Endodermal cell (in vitro differentiated cells): ENCODE measurements at places on chromosomes 16 and 17. TPM values are rescaled to one million over a fixed set of nuclear protein-coding genes. Genes with fewer than 3 reads are reported as not detected.

Gene ZNHIT3
- total RNA-seq: 55.4 and 59.6 TPM in 2 replicates

Gene CCL16
- not detected in 3 replicates for total RNA-seq

Gene TBC1D3H
- 0.97 to 3.0 TPM in 2 of 3 replicates, not detected in the other for total RNA-seq

Gene UNC13D
- 4.4 and 6.4 TPM in 2 replicates for total RNA-seq

Gene SPEM3
- total RNA-seq: not detected in 2 replicates

Gene CES5A
- total RNA-seq: 0.26 TPM in 1 of 2 replicates, not detected in the other

Gene TAT
- total RNA-seq: 0.05 and 0.07 TPM in 2 replicates

Gene FN3K
- 24.7 and 25.0 TPM in 2 replicates for total RNA-seq

DNA sequence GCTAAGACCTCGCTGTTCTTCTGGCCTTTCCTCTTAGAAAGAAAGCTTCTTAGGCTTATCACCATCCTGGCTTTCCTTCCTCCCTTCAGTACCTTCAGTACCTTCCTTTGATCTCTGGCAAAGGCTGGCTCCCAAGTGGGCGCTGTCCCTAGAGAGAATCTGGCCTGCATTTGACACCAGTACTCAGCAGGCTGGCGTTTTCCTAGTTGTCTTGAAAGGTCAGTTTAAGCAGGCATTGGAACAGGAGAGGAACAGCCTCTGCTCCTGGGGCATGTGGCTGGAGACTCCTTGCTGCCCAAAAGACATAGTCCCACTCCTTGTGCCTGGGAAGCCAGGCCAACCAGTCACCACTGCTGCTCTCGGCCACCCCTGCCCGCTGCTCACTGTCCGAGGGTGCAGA, 34.1 kb downstream of the TMEM238L start:
- DNase-seq: peak; percentile 47

DNA sequence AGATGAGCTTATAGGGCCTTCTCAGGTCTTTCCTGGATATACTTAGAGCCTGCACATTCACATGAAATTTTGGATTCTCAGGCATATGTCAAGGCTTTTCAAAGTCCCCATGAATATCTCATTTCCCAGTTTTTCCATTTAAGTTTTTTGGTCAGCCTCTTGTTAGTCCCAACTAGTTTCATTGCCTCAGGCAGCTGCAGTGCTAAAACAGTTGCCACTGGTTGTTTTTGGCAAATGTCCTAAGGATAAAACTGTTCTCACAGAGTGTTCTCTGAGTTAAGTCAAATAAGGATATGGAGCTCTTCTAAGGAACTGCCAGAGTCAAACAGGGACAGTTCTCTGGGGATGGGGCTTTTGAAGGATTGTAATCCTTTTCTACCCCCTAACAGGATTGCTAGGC, 39.9 kb upstream of the ABCC11 start:
- no peak for DNase-seq

DNA sequence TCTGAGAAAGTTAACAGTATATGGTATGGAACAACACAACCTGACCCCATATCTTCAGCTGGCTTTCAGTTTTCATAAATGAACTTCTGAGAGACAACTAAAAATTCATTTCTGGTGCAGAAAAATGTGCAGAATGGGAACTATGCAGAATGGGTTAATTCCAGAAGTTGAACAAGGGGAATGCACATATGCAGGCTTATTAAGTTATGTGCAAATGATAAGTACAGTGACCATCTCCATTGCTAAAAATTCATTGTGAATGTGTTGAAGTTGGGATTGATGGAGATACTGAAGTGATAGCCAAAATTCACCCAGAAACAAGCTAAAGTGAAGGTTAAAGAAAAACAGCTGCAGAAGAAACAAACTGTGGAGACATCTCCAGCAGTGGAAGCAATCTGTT, 315.8 kb downstream of the CA10 start:
- no peak for DNase-seq

DNA sequence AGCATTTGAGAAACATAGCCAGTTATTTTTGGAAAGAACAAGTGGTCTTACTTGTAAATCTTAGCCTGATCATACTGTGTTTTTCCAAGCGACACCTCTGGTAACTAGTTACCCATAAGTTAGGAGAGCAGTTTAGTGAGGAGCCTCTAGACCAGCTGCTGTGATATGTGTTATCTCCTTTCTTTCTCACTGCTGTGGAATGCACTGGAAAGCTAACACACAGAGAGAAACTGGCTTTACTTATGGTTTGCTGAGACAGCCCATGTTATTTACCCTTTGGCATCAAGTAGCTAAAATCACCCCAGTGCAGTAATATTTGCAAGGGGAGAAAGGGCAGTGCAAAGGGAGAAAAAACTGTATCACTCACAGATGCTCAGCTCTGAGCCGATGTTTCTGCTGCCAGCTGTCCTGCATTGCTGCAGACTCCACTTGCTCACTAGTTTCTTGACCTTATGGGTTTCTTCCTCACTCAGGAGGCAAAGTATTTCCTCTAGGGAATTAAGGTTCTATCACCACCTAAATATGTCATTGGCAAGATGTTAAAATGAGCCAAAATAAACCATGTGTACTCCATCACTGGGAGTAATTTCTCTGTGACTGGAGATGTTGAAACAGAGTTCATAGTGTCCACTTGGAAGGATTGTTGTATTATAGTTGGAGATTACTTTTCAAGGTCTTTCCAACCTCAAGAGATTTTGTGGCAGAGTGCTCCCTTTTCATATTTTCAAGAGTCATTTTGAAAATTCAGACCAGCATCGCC, 2.3 kb downstream of the RBFOX1 start:
- no peak for DNase-seq

DNA sequence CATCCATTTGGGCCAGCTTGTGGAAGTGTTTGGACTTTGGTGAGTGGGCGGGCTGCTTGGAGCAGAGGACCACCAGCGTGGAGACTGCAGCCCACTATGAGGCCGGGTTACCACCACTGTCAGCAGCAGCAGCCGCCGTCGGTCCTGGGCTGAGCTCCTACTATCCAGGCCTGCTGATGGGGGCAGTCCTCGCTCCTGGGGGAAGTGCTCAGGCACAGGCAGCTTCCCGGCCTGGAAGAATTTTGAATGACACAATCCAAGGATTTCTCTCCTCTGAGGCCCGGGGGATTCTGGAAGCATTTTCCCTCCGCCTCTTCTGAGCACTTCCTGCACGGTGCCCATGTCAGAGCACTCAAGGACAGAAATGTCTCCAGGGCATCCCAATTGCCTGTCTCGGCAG, 5.3 kb upstream of the NOD2 start:
- peak; percentile 45 for DNase-seq

DNA sequence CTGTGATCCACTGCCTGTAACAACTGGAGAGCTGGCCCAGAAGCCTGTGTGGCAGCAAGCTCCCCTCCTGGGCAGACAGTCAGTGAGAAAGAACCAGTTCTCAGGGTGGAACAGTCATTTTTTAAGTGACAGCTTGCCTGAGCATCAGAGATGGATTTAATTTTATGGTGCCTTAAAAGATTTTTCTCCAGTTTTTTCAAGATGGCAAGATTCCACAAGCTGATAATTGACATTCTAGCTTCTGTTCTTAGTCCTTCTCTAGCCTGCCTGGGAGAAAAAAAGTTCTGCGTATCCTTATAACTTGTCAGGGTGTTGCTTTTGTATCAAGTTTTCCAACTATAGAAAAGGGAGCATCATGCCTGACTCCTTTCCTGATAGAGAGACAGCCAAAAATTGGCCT, 21.2 kb downstream of the CALB2 start:
- DNase-seq: no peak

- no peak for DNase-seq
These were observed 3.1 kb upstream of the ZNF469 start for GRCh38 chr16:88379694-88380040.

DNA sequence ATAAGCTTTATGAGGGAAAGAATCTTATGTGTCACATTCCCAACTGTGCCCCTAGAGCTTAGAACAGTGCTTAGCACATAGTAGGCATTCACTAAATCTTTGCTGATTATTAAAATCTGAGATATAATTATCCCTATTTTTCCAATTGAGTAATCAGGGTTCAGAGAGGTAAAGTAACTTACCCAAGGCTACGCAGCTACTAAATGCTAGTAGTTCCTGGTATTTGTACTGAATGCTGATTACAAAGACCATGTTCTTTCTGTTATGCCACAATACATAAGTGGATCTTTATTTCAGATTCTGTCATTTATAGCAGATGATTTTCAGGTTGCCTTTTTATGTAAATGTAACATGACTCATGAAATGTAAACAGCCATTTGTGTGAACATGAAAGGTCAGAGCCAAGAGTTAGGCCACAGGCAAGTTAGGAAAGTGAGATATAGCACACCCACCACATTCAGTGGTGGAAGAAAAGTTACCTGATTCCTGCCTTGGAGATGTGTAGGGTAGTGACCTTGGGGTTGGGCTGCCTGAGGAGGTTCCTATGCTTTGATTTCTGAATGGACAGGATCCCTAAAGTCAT, 77.2 kb downstream of the FTO start:
- no peak for DNase-seq

DNA sequence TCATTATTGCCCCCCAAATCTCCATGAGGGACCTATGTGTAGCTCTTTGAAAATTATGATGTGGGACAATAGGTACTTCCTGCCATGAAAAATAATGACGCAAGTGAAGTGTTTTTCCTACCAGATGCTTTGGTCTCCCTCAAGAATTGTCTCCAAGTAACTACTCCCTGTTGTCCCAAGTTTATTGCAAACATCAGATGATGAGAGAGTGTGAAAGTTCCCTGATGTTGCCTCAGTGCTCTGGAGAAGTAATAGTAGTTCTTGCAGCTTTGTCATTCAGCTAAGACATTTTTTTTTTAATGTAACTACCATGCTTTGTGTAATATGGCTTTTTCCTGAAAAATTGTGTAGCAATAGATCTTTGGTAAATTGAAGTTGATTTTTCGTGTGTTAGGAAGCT, 20.1 kb downstream of the LPCAT2 start:
- DNase-seq: no peak

- DNase-seq: no peak
These were observed 5.3 kb downstream of the KPNB1 start for GRCh38 chr17:47654991-47655390.

DNA sequence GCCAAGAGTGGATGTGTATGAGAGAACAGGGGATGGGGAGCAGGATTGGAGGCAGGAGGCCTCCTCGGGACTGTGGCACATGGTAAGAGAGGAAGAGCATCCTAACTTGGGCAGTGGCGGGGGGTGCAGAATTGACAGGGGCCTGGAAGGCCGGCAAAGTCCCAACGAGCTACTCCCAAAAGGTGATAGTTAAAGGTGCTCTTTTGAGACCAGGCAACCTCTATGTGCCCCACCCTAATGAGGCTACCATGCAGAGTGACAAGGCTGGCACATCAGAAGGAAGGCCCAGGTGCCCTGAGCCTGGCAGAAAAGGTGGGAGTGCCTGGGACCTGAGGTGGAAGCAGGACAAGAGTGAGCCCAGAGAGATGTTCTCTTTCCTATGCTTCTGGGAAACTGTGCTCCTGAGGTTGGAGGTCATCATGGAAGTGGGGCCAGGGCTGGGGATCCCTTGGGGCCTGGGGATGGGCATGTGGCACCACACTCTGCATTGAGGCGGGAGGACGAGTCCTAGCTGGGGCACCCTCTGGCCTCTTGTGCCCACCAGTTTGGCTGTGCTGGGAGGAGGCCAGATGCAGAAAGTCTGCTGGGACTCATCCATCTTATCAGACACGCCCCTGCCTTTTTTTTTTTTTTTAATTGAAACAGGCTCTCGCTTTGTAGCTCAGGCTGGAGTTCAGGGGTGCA, 5.9 kb downstream of the RAB11FIP4 start:
- DNase-seq: peak; percentile 33

DNA sequence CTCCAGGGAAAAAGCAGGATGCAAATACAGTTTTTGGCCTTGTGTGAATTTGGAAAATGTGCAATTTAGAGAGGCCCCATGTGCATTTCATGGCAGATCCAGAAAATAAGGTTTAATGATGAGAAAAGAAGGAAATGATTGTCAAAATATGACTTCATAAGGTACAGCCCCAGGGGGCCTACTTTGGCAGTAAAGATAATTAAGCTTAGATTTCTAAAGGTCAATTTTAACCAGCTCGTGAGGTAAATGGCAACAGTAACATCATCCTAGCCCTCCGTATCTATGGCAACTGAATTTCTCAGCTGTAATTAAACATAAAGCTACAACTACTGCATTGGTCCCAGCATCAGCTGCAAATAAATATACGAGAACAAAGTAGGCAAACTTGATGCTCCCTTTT, 30.0 kb upstream of the PRSS54 start:
- DNase-seq: no peak

DNA sequence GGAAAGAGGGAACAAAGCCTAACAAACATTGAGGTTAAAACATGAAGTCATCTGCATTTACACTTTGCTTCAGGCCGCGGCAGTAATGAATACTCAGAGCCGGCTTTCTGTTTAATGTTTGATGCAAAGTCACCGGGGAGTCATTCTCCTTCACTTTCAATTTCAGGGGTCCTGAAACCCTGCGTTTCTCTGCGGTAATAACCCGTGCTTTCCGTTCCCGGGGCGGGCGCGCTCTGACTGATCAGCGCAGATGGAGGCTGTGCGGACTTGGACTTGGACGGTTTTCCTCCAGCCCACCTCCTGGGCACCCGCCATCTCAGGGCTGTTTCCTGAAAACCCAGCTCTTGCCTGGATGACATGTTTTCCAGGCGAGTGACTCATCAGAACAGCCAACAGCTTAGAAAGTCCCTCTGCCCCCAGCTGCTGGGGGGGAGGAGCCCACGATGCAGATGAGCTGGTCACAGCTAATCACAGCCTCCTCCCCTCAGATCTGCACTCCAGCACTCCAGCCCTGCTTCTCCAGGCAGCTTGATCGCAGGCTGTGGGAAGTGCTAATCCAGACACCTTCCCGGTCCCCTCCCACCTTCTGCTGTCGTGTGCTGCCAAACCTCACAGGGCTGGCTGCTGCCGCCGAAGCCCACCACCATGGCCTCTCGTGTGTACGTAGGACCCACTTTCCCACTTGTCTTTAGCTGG, 158.6 kb upstream of the CHMP6 start:
- DNase-seq: peak; percentile 99

DNA sequence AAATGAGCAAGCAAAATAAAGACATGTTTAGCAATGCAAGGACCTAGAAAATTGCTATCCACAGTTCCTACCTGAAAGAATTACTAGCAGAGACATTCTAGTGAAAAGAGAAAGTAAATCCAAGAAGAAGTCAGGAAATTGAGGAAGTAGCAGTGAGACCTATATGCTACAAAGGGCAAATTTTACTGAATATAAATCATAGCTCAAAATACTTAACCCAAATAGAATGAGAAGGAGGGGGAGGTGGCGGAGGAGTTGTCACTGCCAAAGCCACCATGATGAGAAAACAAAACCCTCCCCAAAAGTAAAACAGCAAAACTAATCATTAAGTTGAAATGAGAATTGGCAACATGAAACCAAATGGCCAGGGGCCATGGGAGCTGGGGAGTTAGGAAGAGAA, 39.3 kb downstream of the PITPNM3 start:
- DNase-seq: peak; percentile 5

DNA sequence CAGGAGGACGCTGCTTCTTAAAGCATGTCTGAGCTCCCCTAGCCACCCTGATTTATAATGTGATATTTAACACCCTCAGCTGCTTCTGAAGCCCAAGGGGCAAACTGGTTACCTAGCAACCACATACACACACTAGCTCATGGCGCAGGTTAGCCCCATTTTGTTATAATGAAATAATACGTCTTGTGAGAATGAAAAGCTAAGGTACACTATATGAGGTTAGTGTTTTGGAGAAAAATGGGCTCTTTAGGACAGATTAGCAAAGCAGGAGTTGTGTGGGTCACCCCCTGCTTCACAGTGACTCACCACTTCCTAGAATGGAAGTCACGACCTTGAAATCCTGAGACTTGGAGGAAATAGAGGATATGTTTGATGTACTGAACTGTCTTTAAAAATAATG, 404.8 kb upstream of the HSBP1 start:
- no peak for DNase-seq
